ENCODE measurements at places on chromosomes 4 and X.
A peak's percentile ranks its signal among the peaks of the same experiment; 100 is the strongest.

- no peak for DNase-seq
Observed at GRCh38 chr4:17065821-17066220, 167.4 kb upstream of the LDB2 start.

GRCh38 chr4:3712112-3712805, 53.9 kb upstream of the ADRA2C start:
- DNase-seq, result no peak

GRCh38 chr4:88335092-88335665, 43.5 kb upstream of the HERC6 start:
- no peak for DNase-seq

- no peak for DNase-seq
Observed at GRCh38 chr4:53098681-53099121, 236.6 kb downstream of the RASL11B start.

DNA sequence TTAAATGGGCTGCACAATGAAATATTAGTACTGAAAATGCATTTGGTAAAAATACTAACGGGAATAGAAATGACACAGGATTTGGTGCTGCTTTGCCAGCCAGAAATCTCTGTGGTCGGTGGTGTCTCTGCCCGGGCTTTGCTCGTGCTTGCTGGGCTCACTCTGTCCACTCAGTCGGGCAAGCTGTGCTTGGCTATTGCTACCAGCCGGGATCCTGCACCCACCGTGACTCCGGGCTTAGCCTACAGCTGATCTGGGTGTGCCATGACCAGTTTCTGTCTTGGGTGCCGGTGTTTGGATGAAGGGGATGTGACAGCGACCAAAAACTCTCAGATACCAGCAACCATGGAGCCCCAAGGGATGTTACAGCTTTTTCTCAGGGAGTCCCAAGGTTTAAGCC, 487.7 kb downstream of the TECRL start:
- DNase-seq, result no peak

- DNase-seq, result no peak
Observed at GRCh38 chr4:115058533-115058932, 54.9 kb downstream of the NDST4 start.

- no peak for DNase-seq
Observed at GRCh38 chr4:182447767-182448280, 204.6 kb downstream of the TENM3 start.

DNA sequence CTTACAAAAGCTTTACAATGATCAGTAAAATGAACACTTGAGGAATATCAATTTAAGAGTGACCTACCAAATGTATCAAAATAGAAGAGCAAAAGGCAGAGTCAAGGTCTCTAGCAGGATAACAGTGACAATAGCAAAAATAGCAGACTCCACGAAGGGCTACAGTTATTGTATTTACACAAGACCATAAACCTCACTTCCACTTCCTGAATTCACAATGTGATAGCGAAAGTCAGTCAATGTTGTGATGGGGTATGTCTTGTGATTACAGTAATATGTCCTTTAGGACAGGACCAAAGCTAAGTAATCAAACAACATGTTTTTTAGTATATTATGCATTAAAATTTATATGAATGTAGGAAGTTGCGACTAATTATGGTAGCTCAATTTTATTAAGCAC, 139.6 kb downstream of the IQCM start:
- no peak for DNase-seq

DNA sequence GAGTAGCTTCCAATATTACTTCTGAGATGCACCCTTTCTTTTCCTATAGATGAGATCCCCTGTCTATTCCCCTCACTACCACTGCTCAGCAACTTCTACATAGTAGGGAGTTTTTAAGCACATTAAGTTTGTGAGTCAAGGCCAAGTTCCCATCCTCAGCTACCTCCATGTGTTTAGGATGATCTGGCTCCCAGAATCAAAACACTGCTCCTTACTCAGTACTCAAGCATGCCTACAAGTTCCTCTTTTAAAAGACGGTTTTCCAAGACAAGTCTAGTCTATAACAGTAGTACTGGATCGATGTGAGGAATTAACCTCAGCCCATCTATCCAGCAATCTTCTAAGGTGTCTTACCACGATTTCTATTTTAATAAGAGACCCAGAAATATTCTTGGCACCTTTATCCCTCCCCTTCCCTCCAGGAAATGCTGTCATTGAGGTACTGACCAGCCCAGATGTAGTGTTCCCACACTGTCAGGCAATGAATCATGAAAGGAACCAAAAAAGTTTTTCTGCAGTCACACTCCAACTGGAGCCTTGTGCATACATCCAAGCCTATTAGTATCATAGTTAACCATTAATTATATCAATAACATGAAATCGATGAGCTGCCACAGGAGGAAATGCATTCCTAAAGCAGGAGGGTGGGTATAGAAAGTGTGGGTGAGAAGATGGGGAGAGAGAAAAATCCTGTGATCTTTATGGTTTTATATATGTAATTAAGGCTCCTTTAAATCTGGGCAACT, 29.6 kb downstream of the AREG start:
- DNase-seq, result no peak

GRCh38 chr4:61427818-61428495, 227.8 kb downstream of the ADGRL3 start:
- peak; percentile 4 for DNase-seq

GRCh38 chr4:93092765-93093164, 735.8 kb upstream of the ATOH1 start:
- DNase-seq, result no peak

- no peak for DNase-seq
Observed at GRCh38 chr4:119260528-119260927, 48.0 kb downstream of the USP53 start.

- no peak for DNase-seq
Observed at GRCh38 chr4:187919966-187920365, 75.6 kb upstream of the ZFP42 start.

- no peak for DNase-seq
Observed at GRCh38 chr4:86286726-86287125, 73.1 kb downstream of the MAPK10 start.

GRCh38 chrX:69615342-69615741, 571 bp upstream of the EDA start:
- DNase-seq, result no peak

- DNase-seq, result no peak
Observed at GRCh38 chrX:103536071-103536470, 16.8 kb upstream of the RAB40A start.

DNA sequence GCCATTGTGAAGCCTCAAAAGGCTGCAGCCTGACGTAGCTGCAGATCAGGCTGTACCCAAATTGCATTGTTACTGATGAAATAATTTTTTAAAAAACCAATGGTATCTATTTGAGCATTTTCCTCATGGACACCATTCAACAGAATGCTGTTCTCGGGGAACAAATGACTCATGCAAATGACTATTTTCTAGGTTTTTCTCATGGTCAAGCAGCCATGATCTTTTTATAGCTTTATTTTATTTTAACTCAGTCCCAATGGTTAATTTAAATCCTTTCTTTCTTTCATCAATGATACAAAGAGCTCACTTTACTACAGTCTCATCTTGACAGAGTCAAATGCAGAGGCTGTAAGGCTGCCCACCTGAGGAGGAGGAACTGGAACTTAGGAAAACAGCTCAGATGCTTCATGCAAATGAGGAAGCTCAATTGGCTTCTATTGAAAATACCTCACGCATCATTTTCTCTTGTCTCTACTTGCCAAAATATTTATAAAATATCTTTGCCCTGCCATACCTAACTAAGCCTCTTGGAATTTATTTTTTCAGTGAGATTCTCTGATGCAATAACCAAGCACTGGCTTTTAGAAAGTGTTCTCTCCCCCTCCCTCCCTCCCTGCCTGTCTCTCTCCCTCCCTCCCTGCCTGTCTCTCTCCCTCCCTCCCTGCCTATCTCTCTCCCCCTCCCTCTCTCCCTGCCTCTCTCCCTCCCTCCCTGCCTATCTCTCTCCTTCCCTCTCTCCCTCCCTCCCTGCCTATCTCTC, 81.0 kb downstream of the SORBS2 start:
- DNase-seq, result no peak

GRCh38 chr4:7058792-7059191, 9.1 kb downstream of the GRPEL1 start:
- DNase-seq, result no peak

DNA sequence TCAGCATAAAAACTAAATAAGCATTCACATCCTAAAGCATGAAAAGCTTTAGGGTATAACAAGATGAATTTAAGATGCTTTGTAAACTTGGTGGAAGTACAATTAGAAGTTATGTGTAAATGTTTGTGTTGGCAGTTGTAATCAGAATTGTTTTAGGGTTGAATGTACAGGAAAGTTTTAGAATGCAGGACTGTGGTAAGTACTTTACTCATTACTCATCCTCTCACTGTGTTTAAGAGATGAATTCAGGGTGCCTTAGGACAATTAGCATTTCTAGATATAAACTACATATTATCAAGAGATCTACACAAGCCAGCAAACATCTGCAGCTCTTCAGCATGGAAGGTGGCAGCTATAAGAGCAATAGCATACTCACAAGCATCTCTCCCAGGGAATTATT, 77.5 kb upstream of the ELOVL6 start:
- no peak for DNase-seq

- no peak for DNase-seq
Observed at GRCh38 chr4:41797260-41797659, 48.7 kb upstream of the PHOX2B start.

GRCh38 chr4:173432430-173432829, 33.5 kb upstream of the SCRG1 start:
- DNase-seq, result no peak

DNA sequence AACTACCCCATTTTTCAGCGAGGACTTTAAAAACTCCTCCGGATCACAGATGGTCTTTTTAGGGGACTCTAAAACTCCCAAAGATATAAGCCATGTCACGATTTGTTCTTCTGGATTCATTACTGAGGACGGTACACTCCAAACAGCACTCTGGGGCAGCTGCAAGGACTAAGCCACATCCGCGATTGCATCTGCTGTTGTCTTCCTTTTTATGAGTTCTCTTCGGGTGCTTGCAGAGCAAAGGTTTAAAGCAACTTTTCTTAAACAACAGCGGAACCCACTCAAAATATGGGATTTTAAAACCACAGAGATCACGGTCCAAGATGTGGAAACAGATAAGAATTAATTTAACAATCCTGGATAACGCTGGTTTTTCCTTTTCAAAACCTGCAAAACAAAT, at the start of gene ARHGEF6:
Gene ARHGEF6 (minus strand): TSS at position 170 of the 400 bp plus-strand sequence. CDS start 50 bp downstream, at position 120.
- no peak for DNase-seq

DNA sequence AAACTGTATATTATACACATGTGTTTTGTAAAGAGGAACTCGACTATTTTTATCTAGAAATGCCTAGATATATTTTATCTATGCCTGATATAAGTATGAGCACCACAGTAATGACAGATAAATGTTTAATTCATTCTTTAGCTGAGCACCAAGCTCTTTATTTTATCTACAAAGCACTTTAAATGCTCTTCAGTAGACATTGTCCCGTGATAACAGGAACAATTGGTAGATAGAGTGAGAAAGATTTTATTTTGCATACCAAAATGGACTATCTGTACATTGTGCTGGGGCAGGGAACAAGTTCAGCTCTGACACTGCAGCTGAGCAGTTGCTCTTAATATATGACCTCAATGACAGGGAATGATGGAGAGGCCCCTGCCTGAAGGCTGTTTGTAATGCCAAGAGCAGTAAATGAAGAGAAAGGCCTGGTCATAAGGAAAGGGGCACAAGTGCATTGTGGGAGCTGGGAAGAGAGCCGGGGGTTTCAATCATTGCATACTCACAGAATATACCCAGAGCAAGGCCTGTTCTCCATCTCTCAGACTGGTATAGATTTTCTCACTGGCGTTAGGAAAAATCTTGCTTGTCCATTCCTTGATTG, 57.3 kb downstream of the SEPTIN11 start:
- DNase-seq, result no peak

GRCh38 chrX:68822641-68823410, 6.0 kb upstream of the EFNB1 start:
- no peak for DNase-seq

- DNase-seq, result no peak
Observed at GRCh38 chrX:49656533-49656932, 39.3 kb downstream of the PAGE1 start.

GRCh38 chr4:183738961-183739360, 79.9 kb downstream of the TRAPPC11 start:
- no peak for DNase-seq
